Sigmoid colon (tissue), 7 donors: ENCODE measurements at places on chromosomes 12 and 14. TPM values are rescaled to one million over a fixed set of nuclear protein-coding genes. Genes with fewer than 3 reads are reported as not detected.

The KRT83 gene
- not detected for total RNA-seq

- H3K27ac ChIP-seq = no peak overlapping the region
- H3K4me1 ChIP-seq = peaks cover 10% of the 10 kb centered on the region
- no peak overlapping the region for H3K4me3 ChIP-seq
- H3K27me3 ChIP-seq = no peaks in the 10 kb centered on the region
- DNase-seq = no peak
Measured at GRCh38 chr14:100698666-100699448, 27.8 kb upstream of the DLK1 start.

The C14orf132 gene
- total RNA-seq = 30.4 TPM

DNA sequence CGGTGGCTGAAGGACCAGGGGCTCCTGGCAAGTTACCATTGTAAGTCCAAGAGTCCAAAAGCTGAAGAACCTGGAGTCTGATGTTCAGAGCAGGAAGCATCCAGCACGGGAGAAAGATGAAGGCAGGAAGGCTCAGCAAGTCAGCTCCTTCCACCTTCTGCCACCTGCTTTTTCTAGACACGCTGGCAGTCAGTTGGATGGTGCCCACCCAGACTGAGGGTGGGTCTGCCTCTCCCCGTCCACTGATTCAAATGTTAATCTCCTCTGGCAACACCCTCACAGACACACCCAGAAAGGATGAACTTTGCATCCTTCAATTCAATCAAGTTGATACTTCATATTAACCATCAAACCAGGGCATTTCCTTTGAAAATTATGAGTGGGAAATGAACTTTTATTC, 1272.4 kb upstream of the TMEM132C start:
- H3K4me3 ChIP-seq = no peak overlapping the region
- H3K36me3 ChIP-seq = no peaks in the 10 kb centered on the region
- no peaks in the 10 kb centered on the region for H3K4me1 ChIP-seq
- H3K27me3 ChIP-seq = no peaks in the 10 kb centered on the region

The CCDC184 gene
- total RNA-seq = 2.1 TPM

GRCh38 chr14:19851365-19851764, 23.6 kb upstream of the OR4K2 start:
- H3K27me3 ChIP-seq = no peaks in the 10 kb centered on the region
- H3K27ac ChIP-seq = no peak overlapping the region
- DNase-seq = no peak
- no peak overlapping the region for H3K4me3 ChIP-seq
- H3K36me3 ChIP-seq = no peaks in the 10 kb centered on the region

The GPRC5A gene
- 2.4 TPM for total RNA-seq

The SERPINA9 gene
- total RNA-seq = not detected

The SERPINA12 gene
- not detected for total RNA-seq

The METTL17 gene
- 103 TPM for total RNA-seq

DNA sequence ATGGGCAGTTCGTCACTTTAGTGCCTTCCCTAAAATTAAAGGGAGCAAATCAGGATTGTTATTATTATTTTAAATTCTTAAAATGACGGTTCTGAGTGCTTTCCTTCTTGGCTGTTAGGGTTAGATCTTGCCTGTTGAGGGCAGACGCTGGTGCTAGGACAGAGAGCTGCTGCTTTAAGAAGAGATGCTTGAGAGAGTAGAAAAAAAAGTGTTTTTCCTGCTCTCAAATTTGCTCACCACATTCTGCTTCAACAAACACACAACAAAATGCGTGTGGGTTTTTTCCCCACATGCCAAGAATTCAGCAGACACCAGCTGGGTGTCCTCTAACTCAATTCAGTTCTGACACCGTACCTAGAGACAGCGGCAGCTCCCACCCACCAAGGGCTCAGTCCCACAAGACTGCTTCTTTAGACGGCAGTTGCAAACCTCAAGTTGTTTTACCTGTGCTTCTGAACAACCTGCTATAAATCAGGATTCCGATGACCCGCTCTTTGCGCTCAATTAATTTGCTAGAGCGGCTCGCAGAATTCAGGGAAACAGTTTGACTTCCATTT, 75.8 kb upstream of the RIN3 start:
- DNase-seq = no peak
- H3K4me1 ChIP-seq = no peaks in the 10 kb centered on the region
- no peaks in the 10 kb centered on the region for H3K27me3 ChIP-seq
- no peaks in the 10 kb centered on the region for H3K36me3 ChIP-seq
- H3K4me3 ChIP-seq = no peak overlapping the region
- no peak overlapping the region for H3K27ac ChIP-seq

DNA sequence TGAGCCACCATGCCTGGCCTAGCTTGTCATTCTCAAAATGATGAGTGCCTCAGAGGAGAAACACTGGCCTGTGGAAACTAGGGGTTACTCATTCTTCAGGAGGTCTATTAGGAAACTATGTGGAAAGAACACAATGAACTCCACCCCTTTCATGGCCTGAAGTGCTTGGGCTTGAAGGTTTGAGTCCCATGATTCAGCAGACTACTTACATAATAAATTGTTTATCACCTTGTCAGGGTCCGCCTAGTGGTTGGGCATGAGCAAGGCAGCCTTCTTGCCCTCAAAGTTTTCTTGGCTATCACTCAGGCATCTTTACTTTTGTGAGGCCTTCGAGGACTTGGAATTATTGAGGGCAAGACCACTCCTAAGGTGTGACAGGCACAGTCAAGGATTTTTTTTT, 251.2 kb downstream of the ACSS3 start:
- no peaks in the 10 kb centered on the region for H3K36me3 ChIP-seq
- no peak overlapping the region for H3K4me3 ChIP-seq
- no peak for DNase-seq
- no peaks in the 10 kb centered on the region for H3K4me1 ChIP-seq
- H3K27ac ChIP-seq = no peak overlapping the region

DNA sequence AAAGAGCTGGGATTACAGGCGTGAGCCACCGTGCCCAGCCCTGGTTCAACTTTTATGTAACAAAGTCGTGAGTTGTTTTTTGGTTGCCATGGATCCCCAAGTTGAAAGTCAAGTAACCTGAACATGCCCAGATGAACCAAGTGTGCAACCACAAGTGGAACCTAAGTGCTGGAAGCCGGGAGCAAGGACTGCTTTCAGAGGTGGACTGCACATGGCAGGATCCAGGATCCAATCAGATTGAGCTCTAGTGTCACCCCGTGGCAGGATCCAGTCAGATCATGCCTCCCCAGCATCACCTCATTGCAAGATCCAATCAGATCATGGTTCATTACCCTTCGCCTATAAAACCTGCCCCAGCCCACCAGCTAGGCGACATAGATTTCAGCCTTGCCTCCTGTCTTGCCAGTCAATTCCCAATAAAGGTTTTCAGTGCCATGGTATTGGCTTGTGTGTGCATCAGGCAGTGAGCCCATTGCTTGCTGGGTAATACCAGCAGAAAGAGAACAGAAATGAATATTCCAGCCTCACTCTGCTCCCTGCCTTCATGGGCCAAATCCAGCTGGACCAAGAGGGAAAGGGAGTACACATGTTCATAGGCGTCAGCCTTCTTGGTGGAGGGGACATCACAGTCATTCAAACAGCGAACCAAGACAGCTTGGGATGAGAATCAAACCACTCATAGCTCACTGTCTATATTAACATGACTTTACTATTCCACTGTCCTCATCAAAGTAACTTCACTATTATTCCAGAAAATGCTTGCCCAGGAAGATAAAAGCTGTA, 43.6 kb upstream of the VASH1 start:
- H3K27me3 ChIP-seq = no peaks in the 10 kb centered on the region
- no peak for DNase-seq
- H3K27ac ChIP-seq = no peak overlapping the region
- no peaks in the 10 kb centered on the region for H3K4me1 ChIP-seq
- no peak overlapping the region for H3K4me3 ChIP-seq

The NXPH4 gene
- total RNA-seq = not detected

The ST8SIA1 gene
- 23.5 TPM for total RNA-seq

GRCh38 chr14:99258876-99259726, 12.9 kb downstream of the BCL11B start:
- no peak overlapping the region for H3K27ac ChIP-seq
- no peaks in the 10 kb centered on the region for H3K36me3 ChIP-seq
- no peak for DNase-seq

DNA sequence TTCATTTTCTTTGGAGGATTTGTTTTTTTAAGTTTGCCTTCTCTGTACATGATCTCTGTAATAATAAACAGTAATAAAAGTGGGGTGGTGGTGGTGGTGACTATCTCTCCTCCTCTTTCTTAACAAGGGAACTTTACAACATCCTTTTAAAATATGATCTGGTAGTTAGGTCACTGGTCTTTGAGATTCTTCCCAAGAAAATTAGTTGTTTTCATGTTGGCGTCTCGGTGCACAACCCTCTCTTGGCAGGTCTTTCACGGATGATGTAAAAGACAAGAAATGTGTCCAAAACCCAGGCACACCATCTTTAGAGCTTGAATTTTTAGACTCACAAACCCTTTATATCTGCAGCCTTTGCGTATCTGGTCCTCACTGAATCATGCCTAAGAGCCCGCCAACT, 488.5 kb upstream of the TBX3 start:
- no peak for DNase-seq
- no peak overlapping the region for H3K4me3 ChIP-seq
- H3K36me3 ChIP-seq = no peaks in the 10 kb centered on the region

DNA sequence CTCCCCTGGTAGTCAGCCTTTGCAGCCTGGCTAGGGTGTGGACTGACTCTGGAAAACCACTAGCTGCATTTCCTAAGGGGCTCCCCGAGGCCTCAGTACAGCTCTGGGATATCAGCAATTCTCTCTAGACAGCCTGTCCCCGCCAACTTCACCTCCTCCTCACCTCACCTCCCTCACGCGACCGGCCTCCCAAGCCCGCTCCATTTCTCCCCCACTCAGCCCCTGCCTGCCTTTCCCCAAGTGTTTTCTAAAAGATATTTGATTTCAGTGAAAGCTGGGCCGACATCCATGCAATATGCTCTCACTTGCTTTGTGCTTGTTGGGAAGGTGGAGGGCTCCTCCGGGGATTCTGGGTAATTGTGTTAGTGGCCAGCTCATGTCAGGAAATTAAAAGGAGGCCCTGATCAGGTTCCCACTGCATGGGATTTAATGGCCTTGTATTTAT, 91.8 kb downstream of the ESRRB start:
- no peaks in the 10 kb centered on the region for H3K36me3 ChIP-seq
- H3K4me3 ChIP-seq = no peak overlapping the region
- H3K27ac ChIP-seq = no peak overlapping the region
- DNase-seq = no peak
- no peaks in the 10 kb centered on the region for H3K4me1 ChIP-seq

GRCh38 chr14:42090122-42090521, 483.4 kb downstream of the LRFN5 start:
- no peaks in the 10 kb centered on the region for H3K4me1 ChIP-seq
- H3K27ac ChIP-seq = no peak overlapping the region
- DNase-seq = no peak
- no peaks in the 10 kb centered on the region for H3K27me3 ChIP-seq
- no peaks in the 10 kb centered on the region for H3K36me3 ChIP-seq

DNA sequence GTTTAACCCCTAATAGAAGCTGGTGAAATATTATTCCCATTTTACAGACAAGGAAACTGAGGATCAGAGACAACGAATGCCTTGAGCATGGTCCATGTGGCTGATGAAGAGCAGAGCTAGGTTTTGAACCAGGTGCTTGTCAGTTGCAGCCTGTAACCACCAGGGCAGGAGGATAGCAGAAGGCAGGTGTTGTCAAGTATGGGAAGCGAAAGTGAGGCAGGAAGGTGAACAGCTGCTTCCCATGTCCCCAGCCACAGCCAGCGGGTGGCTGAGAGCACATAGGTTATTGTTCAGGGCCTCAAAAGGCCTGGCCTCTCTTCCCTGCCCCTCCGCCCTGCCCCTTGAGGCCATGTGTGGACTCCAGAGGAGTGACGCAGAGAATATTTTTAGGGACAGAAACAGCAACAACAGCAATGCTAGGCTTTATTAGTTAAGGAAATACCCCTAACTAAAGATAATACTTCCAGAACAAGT, 39.6 kb downstream of the IQSEC3 start:
- no peak overlapping the region for H3K27ac ChIP-seq
- H3K4me3 ChIP-seq = no peak overlapping the region
- peak; percentile 50 for DNase-seq
- H3K36me3 ChIP-seq = no peaks in the 10 kb centered on the region
- no peaks in the 10 kb centered on the region for H3K4me1 ChIP-seq

GRCh38 chr14:23492618-23493272, 23.2 kb downstream of the NGDN start:
- DNase-seq = no peak
- no peak overlapping the region for H3K27ac ChIP-seq
- H3K4me1 ChIP-seq = no peaks in the 10 kb centered on the region
- peaks cover 5% of the 10 kb centered on the region for H3K36me3 ChIP-seq
- H3K27me3 ChIP-seq = no peaks in the 10 kb centered on the region

GRCh38 chr14:32820682-32821081, 118.0 kb upstream of the NPAS3 start:
- DNase-seq = no peak
- H3K27ac ChIP-seq = peak overlapping the region; percentile 38
- no peak overlapping the region for H3K4me3 ChIP-seq
- no peaks in the 10 kb centered on the region for H3K27me3 ChIP-seq
- H3K36me3 ChIP-seq = no peaks in the 10 kb centered on the region

The TMEM30B gene
- 0.54 TPM for total RNA-seq

GRCh38 chr12:72072592-72073212, 134.1 kb downstream of the TPH2 start:
- peak overlapping the region; percentile 40 for H3K27ac ChIP-seq
- no peak overlapping the region for H3K4me3 ChIP-seq
- H3K4me1 ChIP-seq = no peaks in the 10 kb centered on the region
- no peaks in the 10 kb centered on the region for H3K27me3 ChIP-seq

- H3K27ac ChIP-seq = no peak overlapping the region
- H3K27me3 ChIP-seq = no peaks in the 10 kb centered on the region
- no peaks in the 10 kb centered on the region for H3K36me3 ChIP-seq
- no peaks in the 10 kb centered on the region for H3K4me1 ChIP-seq
Measured at GRCh38 chr12:59603754-59604153, 7.9 kb downstream of the SLC16A7 start.

- H3K36me3 ChIP-seq = no peaks in the 10 kb centered on the region
- no peaks in the 10 kb centered on the region for H3K27me3 ChIP-seq
- no peaks in the 10 kb centered on the region for H3K4me1 ChIP-seq
- no peak overlapping the region for H3K27ac ChIP-seq
- DNase-seq = no peak
Measured at GRCh38 chr14:46325157-46325556, 326.4 kb downstream of the RPL10L start.

GRCh38 chr12:86265329-86265695, 9.1 kb upstream of the MGAT4C start:
- H3K4me1 ChIP-seq = no peaks in the 10 kb centered on the region
- no peak for DNase-seq
- H3K4me3 ChIP-seq = no peak overlapping the region
- no peaks in the 10 kb centered on the region for H3K27me3 ChIP-seq
